ENCODE measurements at places on chromosomes 3 and 15.

GRCh38 chr15:63000706-63001105, 41.8 kb upstream of the TPM1 start:
- no peak for DNase-seq

DNA sequence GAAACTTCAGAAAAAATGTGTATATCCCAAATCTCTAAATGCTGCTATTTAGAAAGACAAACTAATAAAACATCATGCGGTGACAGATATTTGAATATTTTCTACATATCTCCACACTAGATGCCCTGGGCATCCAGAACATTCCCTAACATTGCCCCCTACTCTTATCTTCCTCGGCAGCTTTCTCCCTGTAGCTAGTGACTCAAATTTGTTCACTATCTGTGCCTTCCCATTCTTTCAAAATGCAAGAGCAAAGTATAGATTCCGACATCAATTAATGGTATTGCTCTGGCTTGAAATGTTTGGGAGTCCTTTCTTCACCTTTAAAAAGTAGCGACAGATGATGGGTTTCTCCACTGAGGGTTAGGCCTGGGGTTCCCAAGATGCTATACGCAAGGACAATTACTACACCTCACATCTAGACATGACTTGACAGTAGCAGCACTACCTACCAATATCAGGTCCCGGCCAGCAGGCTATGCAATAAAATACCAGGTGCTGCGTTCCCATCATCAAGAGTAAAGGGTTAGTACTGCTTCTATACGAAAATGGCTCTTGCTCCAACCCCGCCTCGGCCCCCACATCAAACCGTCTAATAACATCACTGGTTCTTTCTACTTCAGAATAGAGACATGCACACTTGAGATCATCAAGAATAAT, 631 bp downstream of the UBR1 start:
- peak; percentile 25 for DNase-seq

GRCh38 chr3:162933656-162934055, 1437.0 kb downstream of the OTOL1 start:
- DNase-seq = no peak

GRCh38 chr3:132198516-132198915, 118.7 kb upstream of the ACP3 start:
- DNase-seq = no peak

GRCh38 chr15:85562824-85563223, 182.4 kb downstream of the AKAP13 start:
- no peak for DNase-seq

- no peak for DNase-seq
Observed at GRCh38 chr3:192011137-192011536, 550.2 kb downstream of the PYDC2 start.

DNA sequence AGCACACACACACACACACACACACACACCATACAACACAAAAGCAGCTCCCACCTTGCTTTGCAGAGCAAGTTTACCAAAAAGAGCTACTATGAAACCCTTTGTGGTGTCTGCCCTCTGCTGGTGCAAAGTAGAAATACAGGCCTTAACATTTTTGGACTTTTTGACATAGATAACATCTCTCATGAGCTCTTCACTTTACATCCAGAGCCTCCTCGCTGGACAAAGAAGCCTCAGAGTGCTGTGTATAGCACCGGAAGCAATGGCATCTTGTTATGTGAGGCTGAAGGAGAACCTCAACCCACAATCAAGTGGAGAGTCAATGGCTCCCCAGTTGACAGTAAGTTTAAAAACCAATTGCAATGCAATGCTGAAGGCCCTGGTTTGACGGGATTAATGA, 157.9 kb downstream of the CHL1 start:
- peak; percentile 24 for DNase-seq

- peak; percentile 41 for DNase-seq
Observed at GRCh38 chr3:4508048-4508981, 15.2 kb downstream of the ITPR1 start.

DNA sequence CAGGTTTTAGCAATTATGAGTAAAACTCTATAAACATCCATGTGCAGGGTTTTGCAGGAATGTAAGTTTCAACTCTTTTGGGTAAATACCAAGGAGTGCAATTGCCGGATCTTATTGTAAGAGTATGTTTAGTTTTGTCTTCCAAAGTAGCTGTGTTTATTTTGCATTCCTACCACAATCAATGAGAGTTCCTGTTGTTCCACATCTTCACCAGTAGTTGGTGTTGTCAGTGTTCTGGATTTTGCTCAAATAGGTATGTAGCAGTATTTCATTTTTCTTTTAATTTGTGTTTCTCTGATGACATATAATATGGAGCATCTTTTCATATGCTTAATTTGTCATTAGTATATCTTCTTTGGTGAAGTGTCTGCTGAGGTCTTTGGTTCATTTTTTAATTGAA, 185.1 kb upstream of the GALNT15 start:
- DNase-seq = no peak

DNA sequence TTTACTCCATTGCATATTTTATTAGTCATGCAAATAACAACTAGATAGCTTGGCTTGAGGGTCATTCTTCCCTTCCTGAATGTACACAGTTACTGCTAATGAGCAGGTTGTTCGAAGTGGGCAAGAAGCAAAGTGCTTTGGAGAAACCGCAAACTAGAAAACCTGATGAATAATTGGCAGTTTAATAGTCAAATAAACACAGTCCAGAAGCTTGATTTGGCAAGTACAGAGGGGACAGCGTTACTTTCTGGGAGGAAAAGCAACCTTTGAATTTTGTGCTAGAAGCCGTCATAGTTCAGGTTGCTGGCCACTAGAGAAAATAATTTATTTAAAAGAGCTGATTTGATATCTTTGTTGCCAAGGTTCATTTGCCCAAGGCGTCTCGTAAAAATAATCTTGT, 94.9 kb downstream of the MFSD1 start:
- DNase-seq = no peak

DNA sequence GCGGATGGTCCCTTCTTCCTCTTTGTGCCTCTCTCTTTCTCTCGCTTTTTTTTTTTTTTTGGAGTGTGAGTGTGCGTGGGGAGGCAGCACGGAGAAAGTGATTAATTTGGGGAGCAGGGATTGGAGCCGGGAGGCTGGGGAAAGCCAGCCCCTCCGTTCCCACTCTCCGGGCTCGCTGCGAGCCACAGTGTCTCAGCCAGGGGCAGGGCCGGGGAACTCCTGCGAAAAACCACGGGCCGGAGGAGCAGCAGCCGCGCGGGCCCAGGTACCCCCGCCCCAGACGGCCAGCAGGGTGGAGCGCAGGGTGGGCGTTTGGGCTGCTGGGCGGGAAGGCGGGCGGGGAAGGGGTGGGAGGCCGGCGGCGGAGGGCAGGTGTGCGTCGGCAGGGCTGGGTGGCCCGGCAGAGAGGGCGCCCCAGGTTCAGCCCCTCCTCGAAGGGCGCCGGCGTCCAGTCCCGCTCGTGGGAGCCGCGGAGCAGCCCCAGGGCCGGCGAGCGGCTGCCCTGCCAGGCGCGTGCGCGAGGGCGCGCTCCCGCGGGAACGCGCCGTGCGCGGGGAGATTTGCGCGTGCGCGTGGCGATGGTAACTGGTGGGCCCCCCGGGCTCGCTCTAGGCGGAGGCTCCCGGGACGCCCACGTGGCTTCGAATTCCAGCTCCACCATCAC, 1.4 kb downstream of the CHL1 start:
- peak; percentile 67 for DNase-seq

- no peak for DNase-seq
Observed at GRCh38 chr3:33278163-33278562, 921 bp downstream of the FBXL2 start.

DNA sequence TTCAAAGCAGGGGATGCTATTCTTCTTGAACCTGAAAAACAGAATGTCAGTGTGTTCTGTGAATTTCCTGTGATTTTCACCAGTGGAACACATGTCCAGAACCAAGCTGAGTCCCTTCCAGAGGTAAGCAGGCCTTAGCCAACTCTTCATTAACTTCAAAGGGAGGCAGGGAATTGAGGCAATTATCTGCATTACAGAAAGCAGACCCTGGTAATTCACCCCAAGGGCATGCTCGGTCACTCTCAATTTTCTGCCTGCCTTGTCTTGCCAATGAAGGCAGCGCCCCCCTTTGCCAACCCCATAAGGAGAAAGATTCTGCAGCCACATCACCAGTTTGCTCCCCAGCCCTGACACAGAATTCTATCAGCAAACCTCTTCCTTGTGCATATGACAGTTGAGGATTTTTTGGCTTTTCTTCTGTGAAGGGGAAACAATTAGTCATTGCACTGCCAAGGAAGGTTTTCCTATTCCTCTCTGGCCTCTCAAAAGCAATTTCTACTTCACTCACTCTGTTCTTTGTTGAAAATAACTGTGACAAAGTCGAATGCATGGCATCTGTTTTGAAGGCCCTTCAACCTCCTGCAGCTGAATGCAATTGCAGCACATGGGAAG, 85.3 kb downstream of the HHLA2 start:
- DNase-seq = no peak

GRCh38 chr3:16177962-16178627, 3.6 kb downstream of the GALNT15 start:
- DNase-seq = peak; percentile 78

DNA sequence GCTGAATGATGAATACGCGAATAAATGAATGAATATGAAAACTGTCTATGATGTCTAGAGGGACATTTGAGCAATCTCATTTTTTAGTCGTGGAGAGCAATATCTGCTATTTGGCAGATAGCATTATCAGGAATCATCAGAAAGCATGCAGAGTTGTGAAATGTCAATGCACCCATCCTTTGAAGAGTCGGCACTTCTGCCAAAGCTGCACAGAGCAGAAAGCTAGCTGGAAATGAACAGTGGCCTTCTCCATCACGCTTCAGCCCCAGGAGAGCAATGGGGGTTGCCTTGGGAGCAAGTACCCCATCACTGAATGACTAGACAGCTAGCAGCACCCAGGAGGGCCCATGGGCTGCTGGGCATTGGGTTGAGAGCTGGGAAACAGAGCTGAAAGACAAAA, 69.1 kb upstream of the PROK2 start:
- no peak for DNase-seq

GRCh38 chr3:195388380-195388779, 54.4 kb downstream of the ACAP2 start:
- no peak for DNase-seq

DNA sequence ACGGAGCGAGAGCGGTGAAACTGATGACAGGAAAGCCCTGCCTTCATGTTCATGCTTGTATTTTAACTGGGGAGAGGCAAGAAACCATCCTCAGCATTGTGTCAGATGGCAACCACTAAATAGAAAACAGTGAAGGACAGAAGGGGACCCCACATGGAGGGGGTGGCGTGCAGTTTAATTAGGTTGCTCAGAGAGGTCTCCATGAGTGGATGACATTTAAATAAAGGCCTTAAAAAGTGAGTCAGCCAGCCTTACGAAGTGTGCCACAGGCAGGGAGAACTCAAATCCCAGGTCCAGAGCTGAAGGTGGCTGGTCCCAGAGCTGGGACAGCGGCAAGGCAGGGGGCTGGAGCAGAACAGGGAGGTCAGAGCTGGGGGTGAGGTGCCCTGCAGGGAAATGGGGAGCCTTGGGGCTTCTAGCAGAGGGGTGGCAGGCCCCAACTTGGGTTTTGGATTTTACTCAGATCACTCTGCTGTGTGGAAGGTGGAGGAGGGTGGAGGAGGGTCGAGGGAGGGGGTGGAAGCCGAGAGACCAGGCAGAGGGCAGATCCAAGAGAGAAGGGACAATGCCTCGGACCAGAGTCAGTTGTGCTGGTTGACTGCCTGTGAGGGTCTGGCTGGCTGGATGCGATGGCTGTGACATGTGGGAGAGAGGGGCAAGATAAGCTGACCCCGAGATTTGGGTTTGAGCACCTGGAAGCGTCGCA, 73.7 kb downstream of the KLF13 start:
- DNase-seq = peak; percentile 9

DNA sequence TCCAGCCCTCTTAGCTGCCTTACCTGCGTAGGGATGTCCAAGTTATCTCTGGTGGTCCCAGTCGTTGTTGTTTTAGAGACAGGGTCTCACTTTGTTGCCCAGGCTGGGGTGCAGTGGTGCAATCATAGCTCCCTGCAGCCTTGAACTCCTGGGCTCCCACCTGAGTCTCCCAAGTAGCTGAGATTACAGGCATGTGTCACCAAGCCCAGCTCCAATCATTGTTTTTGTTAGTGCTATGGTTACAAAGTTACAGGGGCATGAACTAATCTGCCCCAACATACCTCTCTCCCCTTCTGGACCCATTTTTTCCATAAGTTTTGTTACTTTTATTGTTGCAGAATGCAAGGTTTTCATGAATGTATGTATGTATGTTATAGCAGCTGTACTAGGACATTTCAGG, 54.7 kb downstream of the CTDSPL2 start:
- DNase-seq = no peak

DNA sequence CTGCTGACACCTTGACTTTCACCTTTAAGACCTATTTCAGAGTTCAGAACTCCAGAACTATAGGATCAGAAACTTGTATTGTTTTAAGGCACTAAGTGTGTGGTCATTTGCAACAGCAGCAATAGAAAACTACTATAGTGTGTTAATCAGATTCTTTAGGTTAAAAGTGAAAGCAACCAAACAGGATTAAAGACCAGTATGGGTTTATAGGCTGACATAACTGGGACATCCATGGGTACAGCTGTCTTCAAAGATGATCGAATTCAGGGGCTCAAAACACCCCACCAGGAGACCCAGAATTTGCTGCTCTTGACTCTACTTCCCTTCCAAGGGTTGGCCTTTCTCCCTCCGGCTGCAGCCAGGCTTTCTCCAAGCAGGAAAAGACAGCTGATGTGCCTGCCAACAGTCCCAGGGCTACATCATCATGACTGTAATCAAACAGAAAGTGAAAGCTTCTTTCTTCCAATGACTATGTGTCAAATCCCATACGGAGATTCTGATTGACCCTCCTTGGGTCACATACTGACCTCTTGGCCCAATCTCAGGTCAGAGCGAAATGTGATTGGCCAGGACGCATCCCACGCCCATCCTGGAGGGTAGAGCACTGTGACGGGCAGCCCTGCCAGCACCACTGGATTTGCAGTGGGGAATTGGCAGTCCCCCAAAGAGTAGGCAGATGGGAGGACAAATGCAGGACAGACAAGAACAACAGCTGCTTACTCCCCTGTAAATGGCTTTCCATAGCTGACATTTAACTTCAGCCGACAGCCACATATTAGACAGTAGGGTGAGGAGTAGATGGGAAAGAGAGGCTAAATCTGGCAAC, 51.4 kb upstream of the RNF7 start:
- no peak for DNase-seq

GRCh38 chr3:69020424-69020823, 6.9 kb upstream of the EOGT start:
- DNase-seq = no peak

- DNase-seq = no peak
Observed at GRCh38 chr3:13517253-13517977, 31.5 kb upstream of the FBLN2 start.

- no peak for DNase-seq
Observed at GRCh38 chr3:71185733-71186455, 397.6 kb downstream of the FOXP1 start.

DNA sequence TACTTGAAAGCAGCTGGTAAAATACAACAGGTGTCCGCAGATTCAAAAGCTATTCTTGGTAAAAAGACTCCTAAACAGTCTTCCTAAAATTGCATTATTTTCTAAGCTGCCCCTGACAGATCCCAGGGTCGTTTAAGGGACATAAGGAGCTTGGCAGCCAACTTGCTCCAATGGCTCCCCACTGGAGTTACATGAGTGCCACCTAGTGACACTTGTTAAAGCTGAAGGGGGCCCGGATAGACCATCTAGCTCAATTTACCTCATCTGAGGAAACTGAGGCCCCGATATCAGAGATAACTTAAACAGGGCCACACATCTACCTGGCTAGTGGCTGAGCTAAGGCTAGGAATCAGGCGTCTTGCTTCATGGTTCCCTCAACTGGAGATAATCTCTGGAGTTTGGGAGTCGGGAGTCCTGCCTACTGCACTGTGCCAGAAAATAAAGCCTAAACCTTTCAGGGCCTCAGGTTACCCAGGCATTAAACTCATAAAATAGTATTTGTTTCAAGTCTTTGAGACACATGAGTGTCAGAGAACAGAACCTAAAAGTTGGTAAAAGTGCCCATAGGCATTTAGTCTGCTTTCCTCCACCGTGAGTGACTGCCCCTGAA, 6.5 kb upstream of the TBC1D23 start:
- DNase-seq = peak; percentile 57
